ENCODE measurements at places on chromosomes 6 and 20.
A peak's percentile ranks its signal among the peaks of the same experiment; 100 is the strongest.

DNA sequence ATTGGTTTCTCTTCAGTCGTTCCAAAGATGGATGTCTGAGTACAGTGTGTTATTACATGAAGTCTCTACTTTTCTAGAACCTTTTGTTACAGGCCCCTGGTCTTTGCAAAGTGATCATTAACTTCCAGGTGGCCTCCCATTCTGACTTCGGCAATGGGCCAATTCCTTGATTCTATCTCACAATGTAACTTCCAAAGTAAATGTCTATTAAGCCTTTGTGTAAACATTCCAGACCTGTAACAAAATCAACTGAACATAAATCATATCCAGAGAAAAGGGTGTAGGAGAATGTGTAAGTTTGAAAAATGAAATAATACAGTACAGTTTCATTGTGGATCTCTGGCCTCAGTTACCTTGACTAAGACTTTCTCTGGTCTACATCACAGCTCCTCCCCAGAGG, 187.8 kb upstream of the JAG1 start:
- DNase-seq: no peak

- DNase-seq: no peak
Observed at GRCh38 chr20:16562259-16562658, 11.0 kb downstream of the KIF16B start.

- no peak for DNase-seq
Observed at GRCh38 chr6:146364816-146365594, 178.6 kb upstream of the RAB32 start.

GRCh38 chr20:43508604-43509040, 1.1 kb downstream of the L3MBTL1 start:
- DNase-seq: no peak

- no peak for DNase-seq
Observed at GRCh38 chr6:81996414-81996813, 243.9 kb upstream of the TENT5A start.

DNA sequence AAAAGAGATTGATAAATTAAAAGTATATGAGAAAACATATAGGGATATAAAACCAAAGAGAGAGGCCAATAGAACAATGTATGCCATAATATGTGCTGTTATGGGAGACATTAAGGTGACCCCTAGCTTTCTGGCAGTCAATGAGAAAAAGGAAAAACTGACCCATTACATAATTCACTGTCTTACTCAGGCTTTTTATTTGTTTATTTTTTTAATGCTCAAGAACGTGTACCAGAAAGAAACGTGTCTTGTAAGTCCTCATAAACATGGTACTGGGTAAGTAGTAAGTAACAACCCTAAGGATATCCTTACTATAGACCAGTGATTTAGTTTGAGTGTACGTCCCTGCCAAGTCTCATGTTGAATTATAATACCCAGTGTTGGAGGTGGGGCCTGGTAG, 160.8 kb upstream of the PHACTR1 start:
- DNase-seq: no peak

- no peak for DNase-seq
Observed at GRCh38 chr20:38167328-38167850, 2.3 kb upstream of the TGM2 start.

GRCh38 chr6:113980937-113981554, 10.1 kb upstream of the HDAC2 start:
- DNase-seq: no peak

DNA sequence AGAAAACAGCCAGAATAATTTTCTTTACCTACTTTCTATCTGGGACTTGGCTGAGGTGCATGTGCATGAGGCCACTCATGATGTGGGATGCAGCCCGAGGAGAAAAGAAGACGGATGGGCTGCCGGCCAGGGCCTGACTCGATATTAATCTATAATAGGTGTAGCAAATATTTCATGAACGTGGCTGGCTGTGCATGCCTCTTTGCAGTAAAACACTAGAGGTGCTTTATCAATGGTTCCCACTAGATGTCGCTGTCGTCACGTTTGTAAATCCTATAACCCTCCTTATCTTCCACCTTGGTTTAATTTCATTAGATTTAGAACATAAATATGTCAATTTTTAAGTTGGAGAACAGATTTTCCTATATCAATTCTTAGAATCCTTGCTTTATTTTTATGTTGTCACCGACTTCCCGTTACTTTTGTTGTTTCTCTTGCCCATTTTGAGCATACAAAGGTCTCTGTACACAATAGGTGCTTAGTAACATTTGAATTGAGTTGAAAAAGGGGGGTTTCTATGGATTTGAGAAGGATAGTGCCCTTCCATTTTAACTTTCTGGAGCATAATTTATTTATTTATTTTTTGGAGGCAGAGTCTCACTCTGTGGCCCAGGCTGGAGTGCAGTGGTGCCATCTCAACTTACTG, 19.6 kb upstream of the FERMT1 start:
- DNase-seq: peak; percentile 31

GRCh38 chr6:20610636-20611370, 76.5 kb downstream of the CDKAL1 start:
- DNase-seq: no peak

- DNase-seq: no peak
Observed at GRCh38 chr20:48823476-48823875, 4.3 kb downstream of the PREX1 start.

DNA sequence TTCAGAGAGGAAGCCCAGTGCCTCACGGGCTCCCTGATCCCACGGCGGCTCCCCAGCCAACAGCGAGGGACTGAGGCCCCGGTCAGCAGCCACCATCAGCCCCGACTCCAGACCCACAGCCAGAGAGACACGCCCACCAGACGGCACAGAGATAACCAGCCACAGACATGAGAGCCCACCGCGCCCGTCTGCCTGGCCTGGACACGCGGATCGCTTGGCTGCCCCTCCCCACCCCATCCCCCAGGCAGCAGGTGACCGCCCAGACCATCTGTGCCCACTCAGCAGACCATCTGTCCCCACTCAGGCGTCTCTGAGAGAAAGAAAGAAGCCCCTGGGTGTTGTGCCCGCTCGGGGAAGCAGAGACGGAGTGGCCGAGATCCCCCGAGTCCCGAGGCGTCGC, 55.5 kb upstream of the CHRNA4 start:
- no peak for DNase-seq

GRCh38 chr20:60630609-60631008, 621.5 kb upstream of the CDH4 start:
- DNase-seq: no peak

GRCh38 chr20:4697189-4697830, 24.4 kb upstream of the PRND start:
- DNase-seq: no peak

DNA sequence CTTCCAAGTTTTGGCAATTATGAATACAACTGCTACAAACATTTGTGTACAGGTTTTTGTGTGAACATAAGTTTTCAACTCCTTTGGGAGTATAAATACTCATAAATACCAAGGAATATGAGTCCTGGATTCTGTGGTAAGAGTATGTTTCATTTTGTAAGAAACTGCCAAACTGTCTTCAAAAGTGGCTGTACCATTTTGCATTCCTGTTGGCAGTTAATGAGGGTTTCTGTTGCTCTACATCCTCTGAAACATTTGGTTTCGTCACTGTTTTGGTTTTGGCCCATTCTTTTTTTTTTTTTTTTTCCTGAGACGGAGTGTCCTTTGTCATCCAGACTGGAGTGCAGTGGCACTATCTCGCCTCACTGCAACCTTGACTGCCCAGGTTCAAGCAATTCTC, 8.5 kb downstream of the AP5S1 start:
- DNase-seq: no peak

DNA sequence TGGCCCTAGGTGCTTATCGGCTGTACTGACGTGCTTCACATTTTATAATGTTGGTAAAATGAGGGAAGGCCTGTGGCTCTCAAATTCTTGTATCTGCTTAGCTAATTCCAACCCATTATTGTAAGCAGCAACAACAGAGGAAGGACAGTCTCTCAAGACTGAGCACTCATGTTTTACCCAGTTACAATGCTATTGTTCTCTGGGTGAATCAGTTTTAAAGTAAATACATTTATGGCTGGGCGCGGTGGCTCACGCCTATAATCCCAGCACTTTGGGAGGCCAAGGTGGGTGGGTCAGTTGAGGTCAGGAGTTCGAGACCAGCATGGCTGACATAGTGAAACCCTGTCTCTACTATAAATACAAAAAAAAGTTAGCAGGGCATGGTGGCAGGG, 194.6 kb downstream of the PRKN start:
- DNase-seq: no peak

- no peak for DNase-seq
Observed at GRCh38 chr6:163706500-163707087, 292.1 kb downstream of the QKI start.

DNA sequence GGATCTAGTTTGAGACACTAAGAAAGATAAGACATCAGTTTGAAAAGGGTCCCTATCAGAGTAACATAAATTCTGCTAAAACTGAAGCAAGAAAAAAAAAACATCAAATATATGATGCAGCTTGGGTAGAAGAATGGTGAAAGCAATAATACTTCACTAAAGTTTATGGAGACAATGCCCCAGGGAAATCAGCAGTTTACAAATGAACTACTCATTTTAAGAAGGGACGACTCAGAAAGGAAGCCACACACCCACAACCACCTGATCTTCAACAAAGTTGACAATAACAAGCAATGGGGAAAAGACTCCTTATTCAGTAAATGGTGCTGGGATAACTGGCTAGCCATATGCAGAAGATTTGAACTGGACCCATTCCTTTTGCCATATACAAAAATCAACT, 143.5 kb downstream of the TPBG start:
- no peak for DNase-seq

DNA sequence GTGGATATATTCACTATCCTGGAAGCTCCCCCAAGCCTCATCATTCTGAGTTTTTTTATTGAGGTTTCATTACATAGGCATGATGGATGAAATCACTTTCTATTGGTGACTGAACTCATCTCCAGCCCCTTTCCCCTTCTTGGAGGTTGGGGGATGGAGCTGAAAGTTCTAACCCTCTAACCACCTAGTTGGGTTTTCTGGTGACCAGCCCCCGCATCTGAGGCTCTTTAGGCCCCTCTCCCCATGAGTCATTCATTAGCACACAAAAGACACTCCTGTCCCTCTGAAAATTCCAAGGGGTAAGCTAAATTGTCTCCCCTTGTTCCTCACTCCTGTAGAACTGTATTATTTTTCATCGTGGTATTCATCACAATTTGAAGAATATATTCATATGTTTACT, 33.3 kb downstream of the GFRA4 start:
- DNase-seq: no peak

DNA sequence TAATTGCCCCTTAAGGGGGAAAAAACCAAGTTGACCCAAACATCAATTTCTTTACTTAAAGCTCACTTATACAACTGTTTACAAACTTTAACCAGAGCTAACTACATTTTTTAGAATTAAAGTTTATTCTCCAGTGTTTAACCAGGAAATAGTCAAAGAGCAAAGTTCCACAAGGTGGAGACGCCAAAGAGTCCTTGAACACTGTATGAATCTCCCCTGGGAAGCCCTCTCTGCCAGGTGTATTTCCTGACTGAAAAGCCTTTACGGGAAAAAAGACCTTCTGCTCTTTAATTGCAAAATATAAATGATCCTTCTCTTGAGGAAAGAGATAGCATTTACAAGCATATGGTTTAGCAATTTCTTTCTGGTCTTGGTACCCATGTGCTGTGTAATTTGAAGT, 36.2 kb downstream of the BTBD9 start:
- no peak for DNase-seq

DNA sequence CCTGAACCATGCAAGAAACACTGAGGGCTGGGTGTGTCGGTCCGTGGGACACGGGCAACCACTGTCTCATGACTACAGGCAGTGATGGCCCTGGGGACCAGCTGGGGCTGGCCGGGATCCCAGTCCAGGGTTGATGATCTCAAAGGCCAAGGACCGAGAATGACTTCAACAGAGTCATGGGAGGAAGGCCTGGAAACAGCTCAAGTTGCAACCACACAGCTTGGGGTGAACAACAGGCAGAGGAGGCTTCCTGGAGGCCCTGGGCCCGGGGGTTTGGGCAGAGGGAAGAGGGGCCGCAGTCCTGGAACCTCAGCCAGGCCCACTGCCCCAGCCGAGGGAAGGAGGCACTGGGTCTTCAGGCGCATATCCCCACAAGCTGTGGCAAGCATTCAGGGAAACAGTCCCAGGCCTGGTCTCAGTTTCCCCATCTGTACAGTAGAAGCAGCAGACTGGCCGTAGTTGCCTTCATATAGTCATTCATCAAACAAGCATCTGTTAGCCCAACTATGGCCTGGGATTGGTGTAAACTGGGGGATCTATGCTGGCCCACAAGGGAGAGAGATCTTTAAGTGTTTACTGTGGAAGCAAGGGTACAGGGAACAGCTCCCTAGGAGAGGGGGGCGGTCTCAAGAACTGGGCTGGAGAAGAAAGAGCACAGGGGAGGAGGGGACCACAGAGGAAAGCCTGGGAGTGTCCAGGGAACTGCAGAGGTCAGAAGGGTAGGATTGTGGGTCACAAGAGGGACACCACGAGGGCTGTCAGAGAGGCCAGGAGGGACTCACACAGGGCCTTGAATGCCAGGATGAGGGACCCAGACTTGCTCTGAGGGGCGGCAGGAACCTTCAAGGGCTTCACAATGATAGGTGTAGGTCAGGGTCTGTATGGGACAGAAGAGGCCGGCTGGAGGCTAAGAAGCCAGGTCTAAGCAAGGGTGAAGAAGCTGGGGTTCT, 2.1 kb downstream of the MYL9 start:
- no peak for DNase-seq

- no peak for DNase-seq
Observed at GRCh38 chr6:158970640-158971275, 29.2 kb downstream of the RSPH3 start.

DNA sequence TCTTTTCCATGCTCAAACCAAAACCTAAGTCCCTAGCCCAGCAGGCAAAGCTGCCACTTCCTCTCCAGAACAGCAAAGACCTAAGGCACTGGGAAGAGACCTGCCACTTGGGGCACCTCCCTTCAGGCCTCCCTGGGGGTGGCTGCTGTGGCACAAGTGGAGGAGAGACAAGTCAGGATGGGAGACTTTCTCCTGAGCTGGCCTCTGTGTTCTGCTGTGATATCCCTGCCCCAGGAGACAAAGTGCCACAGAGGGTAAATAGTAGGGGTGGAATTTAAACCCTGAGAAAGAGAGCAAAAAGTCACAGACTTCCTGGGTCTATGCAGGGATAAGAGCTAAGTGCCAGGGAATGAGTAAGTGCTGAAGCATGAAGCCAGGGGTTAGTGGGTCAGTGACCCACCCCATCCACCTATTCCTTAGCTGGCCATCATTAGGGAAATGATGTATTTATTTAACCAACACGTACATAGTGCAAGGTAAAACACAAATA, 84.2 kb downstream of the MRPL14 start:
- no peak for DNase-seq

GRCh38 chr6:153595903-153596302, 443.1 kb upstream of the OPRM1 start:
- no peak for DNase-seq

DNA sequence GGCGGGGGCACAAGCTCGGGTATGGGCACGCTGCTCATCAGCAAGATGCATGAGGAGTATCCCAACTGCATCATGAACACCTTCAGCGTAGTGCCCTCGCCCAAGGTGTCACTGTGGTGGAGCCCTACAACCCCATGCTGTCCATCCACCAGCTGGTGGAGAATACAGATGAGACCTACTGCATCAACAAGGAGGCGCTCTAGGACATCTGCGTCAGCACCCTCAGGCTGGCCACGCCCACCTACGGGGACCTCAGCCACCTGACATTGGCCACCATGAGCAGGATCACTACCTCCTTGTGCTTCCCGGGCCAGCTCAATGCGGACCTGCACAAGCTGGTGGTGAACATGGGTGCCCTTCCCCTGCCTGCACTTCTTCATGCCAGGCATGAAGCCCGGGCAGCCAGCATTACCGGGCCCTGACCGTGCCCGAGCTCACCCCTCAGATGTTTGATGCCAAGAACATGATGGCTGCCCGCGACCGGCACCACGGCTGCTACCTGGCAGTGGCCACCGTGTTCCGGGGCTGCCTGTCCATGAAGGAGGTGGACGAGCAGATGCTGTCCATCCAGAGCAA, 12.8 kb downstream of the GABRR2 start:
- no peak for DNase-seq
